ENCODE measurements at places on chromosomes 16 and 17.

- DNase-seq = no peak
These were observed 157.6 kb downstream of the CPPED1 start for GRCh38 chr16:12646098-12646489.

- DNase-seq = no peak
These were observed 39.1 kb downstream of the CCDC57 start for GRCh38 chr17:82173351-82174041.

- DNase-seq = no peak
These were observed 130.0 kb downstream of the KCNJ12 start for GRCh38 chr17:21505819-21506815.

- no peak for DNase-seq
These were observed 1.6 kb downstream of the KIF22 start for GRCh38 chr16:29791845-29792807.

DNA sequence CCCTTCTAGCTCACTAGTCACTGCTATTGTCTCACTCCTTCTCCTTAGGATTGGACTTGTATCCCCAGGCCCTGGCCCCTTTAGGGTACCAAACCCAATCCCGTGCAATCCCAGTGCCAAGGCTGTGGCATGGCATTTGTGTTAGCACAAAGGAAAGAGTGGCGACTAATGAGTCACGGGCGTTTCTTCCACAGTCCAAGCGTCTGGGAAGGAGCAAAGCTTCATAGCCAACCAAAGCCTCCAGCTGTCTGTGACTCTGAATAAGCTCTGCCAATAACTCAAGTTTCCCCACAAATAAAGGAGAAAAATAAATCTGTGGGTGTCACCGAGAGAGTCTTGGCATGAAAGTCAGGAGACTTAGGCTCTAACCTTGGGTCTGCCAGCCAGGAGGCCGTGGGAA lies 54.6 kb upstream of the COX10 start:
- no peak for DNase-seq

GRCh38 chr16:57667526-57668262 lies 412 bp upstream of the ADGRG3 start:
- no peak for DNase-seq

- no peak for DNase-seq
These were observed 86.5 kb downstream of the NDE1 start for GRCh38 chr16:15736529-15736928.

DNA sequence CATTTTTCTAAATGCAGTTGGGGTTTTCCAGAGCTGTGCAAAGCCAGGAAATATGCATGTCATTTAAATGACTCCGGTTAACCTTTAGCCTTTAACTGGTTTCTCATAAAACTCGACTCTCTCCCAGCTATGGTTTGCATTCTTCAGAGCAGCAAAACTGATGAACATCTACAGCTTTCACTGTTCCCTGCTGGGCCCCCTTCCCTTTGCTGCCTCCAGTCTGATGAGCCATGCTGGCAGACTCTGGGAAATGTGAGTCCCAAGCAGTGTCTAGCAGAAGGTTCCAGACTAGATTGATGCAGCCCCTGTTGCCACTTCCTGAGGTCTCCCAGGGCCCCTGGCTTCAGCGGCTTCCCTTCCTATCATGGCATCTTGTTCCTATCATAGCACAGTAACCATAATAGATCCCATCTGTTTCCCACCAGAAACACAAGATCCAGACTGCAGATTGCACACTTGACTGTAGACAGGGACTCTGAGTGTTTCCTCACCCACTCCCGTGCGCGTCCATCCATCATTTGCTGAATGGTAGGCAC lies 135.4 kb downstream of the CLEC16A start:
- no peak for DNase-seq

GRCh38 chr16:86343027-86343795 lies 167.1 kb upstream of the FOXF1 start:
- DNase-seq = no peak

- no peak for DNase-seq
These were observed 621.0 kb downstream of the WWOX start for GRCh38 chr16:78720416-78720815.

DNA sequence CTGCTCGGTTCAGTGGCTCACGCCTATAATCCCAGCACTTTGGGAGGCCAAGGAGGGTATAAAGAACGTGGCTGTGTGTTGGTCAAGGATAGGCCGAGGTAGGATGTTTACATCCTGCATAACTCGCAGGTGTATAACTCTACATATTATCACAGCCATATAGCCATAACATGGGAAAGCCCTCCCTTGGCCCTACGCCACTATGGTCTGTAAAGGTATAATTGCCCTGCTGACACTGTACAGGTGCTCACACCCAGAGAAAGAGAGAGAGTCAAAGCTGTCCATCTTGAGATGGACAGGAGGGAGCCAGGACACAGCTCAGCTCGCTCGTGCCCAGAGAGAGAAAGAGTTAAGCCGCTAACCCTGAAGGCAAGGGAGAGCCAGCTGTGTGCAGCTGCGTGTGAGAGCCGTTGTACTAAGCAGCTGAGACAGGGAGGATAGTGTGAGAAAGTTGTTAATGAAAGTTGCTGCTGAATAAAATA lies 30.4 kb upstream of the DHX8 start:
- DNase-seq = no peak

- DNase-seq = no peak
These were observed 7.1 kb downstream of the IGSF6 start for GRCh38 chr16:21645261-21645721.

DNA sequence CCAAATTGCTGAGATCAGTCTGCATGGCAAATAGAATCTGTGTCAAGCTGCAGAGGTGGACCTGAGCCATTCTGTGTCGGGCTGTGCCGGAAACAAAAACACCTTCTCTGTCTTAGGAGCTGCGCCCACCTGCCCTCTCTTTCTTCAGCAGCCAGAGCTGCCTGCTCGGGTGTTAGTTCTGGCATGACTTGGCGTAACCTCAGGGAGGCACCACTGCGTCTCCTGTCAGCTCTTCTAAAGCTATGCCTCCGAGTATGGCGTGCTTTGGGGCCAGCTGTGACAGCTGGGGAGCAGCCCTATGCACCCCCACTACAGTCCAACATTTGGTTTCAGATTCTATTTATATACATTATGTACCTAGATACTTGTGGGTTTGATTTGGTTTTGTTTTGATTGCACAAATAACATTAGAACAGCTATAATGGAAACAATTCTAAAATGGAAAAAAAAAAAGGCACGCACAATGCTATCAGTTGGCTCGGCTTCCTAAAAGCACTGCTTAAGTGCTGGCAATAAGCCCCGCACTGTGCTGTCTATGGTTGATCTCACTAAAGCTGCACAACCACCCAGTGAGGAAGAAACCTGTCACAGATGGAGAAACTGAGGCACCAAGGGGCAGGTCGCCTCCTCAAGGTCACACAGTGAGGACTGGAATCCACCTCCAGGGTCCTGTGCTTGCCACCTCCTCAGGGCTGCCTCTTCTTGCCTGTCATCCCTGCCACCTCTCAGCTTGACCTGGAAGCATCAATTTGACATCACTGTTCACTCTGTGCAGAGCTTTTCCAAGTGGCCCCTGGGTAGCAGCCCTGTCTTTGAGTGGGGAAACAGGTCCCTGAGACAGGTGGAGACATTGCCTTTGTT lies 18.7 kb upstream of the ADGRG1 start:
- DNase-seq = no peak

- peak; percentile 79 for DNase-seq
These were observed 13.7 kb downstream of the ALOX12B start for GRCh38 chr17:8073627-8074484.

GRCh38 chr16:86868070-86868469 lies 289.7 kb downstream of the FOXL1 start:
- no peak for DNase-seq

GRCh38 chr17:72378414-72379390 lies 257.9 kb downstream of the SOX9 start:
- no peak for DNase-seq

- peak; percentile 61 for DNase-seq
These were observed 29.1 kb upstream of the ITGA3 start for GRCh38 chr17:50026837-50027171.

DNA sequence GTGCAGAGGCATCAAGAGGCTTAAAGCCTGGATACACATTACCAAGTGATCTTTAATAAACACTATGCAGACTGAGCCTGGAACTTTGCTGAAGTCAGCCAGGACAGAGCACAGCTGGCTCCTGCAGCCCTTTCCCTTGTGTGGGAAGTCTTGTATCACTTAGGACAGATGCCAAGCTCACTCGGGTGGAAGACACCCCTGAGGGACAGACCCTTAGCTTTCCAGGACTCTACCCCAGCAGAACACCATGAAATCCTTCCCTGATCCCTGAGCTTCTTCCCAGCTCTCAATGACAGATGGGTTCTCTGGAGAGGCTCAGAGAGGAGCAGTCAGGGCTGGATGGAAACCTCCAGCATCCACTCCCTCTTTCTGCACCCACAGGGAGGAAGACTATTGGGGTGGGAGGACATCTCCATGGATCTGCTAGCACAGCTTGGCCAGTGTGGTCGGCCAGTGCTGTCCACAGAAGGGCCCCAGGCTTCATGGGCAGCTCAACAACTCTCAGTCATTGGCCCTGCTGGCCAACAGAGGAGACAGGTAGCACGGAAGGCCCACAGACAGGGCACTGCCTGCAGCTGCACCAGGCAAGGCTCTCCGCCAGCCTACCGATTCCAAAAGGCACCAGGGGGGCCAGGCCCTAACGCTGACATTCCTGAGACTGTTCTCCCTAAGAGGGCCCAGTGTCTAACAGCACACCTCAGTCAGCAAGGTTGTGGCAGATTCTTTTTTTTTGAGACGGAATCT lies 15.9 kb downstream of the RAB5C start:
- no peak for DNase-seq

- DNase-seq = no peak
These were observed 137.8 kb upstream of the CCL2 start for GRCh38 chr17:34117332-34117731.

- no peak for DNase-seq
These were observed 152.7 kb downstream of the SOX9 start for GRCh38 chr17:72273289-72274056.

Data from T-helper 17 cell (primary cell).